ENCODE measurements at places on chromosomes 5 and 9. TPM values are rescaled to one million over a fixed set of nuclear protein-coding genes. Genes with fewer than 3 reads are reported as not detected.

GRCh38 chr5:24477958-24478357, 166.8 kb downstream of the CDH10 start:
- no peak for DNase-seq

GRCh38 chr5:127700237-127700766, 2.9 kb upstream of the CCDC192 start:
- no peak for DNase-seq

DNA sequence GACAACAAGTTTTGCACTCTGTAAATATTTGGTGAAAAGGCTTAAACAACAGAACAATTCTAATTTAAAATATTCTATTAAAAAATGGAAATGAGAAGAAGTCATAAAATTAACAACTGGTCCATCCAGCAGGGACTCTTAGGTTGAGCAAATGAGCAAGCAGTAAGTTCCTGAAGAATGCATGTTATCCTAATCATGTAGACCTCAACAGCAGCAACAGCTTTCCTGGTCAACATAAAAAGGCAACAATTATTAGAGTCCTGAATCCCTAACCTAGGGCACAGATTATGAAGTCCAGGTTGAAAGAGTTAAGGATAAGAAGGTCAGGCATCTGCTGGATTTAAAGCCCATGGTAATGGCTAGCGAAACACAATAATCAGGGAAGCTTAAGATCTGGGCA, 120.9 kb downstream of the SSBP2 start:
- DNase-seq = no peak

DNA sequence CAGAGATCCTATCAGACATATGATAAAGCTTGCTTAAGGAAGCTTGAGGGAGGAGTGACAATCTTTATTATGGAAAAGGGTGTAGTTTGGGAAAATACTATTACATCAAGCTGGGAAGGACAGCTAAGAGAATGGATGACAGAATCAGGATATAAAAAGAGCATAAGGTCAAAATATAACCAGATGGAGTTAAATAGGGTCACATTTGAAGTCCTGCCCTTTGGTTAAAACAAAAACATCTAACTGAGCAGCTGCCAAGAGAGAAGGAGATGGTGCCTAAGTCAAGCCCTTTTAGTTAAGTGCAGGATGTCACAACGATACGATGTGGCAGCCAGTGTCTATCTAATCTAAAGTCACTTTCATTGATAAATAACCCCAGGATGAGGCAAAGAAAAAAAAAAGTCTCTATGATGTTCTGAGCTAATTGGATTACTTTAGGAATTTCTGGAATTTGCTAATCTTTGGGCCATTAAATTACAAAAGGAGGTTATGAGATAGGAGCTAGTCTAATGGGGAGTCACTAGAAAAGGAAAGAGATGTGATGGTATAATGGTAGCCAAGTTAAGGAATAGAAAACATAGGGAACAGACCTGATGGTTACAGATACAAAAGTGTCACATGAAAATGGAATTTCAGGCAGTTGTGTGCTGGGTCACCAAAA, 365.2 kb downstream of the PDE4D start:
- DNase-seq = no peak

GRCh38 chr9:5512658-5513452, 2.5 kb downstream of the PDCD1LG2 start:
- no peak for DNase-seq

DNA sequence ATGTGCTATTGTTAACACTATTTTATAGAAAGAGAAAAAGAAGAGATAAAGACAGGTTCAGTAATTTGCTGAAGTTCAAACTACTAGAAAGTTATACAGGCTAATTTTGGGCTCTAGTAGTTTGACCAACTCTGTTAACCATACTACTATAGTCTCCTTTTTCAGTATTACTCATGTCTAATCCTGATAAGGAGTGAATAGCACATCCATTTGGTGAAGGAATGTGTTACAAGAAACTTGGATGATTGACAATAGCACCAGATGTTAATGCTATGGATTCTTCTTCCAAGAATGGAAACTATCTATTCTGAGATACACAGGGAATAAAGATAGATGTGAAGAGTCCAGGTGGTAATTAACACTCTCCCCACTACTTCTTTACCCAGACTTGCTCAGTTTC, 677.3 kb downstream of the PRELID2 start:
- DNase-seq = no peak

DNA sequence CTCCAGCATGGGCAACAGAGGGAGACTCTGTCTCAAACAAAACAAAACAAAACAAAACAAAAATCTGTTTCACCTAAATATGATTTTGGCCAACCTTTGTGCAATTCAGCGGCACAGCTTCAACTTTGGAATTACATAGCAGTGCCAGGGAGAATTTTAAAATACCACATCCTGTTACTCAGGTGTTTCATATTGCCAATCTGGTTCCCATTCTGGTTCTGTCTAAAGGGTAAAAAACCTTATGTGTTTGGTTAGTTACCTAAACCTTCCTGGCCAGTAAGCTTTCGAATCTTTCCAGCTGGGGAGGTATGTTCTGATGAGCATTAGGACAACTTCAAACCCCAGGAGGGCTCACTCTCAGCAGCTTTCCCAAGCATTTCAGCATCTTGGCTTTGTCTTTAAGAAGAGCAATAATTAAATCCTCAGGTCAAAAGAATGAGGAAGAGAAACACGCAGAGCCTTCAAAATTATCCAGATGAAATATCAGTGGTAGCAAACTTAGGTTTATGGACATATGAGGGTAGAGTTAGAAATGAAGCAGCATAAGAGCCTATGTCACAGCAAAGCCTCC, 2.7 kb downstream of the DAB2 start:
- DNase-seq = no peak

- DNase-seq = no peak
Measured at GRCh38 chr5:84273517-84273883, 111.2 kb downstream of the EDIL3 start.

GRCh38 chr5:165617491-165617890, 2112.1 kb downstream of the MAT2B start:
- DNase-seq = no peak

- peak; percentile 72 for DNase-seq
Measured at GRCh38 chr5:40437452-40437861, 242.3 kb upstream of the PTGER4 start.

GRCh38 chr5:149724130-149724840, 5.8 kb upstream of the PPARGC1B start:
- DNase-seq = peak; percentile 45

DNA sequence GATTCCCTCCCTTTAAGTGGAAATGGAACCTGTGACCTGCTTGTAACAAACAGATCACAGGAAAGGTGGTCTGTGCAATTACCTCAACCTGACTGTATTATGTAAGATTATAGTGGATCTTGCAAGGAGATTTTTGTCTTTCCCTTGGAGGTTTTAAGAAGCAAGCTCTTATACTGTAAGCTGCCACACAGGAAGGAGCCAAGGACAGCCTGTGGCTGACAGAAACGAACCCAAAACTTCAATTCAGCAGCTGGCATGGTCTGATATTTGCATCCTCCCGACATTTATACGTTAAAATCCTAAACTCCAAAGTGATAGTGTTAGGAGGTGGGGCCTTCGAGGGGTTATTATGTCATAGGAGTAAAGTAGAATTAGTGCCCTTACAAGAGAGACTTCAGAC, 711.8 kb upstream of the CTNND2 start:
- no peak for DNase-seq

- no peak for DNase-seq
Measured at GRCh38 chr9:88746029-88746742, 211.2 kb downstream of the NXNL2 start.

- no peak for DNase-seq
Measured at GRCh38 chr5:125410537-125411070, 664.2 kb upstream of the ZNF608 start.

DNA sequence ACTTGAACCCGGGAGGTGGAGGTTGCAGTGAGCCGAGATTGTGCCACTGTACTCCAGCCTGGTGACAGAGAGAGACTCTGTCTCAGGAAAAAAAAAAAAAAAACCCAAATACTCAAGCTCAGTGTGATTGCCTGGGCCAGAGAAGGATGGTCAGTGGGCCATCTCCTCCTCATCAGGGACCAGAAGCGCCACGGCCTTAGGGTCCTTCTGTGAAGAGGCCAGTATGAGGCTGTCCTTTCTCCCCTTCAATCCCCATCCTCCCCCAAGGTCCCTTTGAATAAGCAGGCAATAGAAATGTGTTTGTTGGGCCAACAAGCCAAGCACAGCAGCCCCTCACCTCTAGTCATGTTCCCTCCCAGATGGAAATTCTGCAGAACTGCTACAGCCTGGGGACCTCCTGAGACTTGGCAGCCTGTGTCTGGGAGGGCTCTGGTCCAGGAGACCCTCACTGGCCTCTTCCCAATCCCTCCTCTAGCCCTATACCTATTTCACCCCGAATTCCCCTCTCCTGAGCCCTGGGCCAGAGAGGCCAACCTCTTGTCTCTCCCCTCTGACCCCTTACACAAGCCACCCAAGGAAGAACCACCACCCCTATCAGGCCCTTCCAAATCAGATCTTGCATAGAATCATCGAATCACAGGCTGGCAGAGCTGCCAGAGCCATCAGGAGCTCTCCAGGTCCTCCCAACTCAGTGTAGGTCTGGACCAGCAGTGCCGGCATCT, 1.0 kb downstream of the CSF1R start:
- no peak for DNase-seq

DNA sequence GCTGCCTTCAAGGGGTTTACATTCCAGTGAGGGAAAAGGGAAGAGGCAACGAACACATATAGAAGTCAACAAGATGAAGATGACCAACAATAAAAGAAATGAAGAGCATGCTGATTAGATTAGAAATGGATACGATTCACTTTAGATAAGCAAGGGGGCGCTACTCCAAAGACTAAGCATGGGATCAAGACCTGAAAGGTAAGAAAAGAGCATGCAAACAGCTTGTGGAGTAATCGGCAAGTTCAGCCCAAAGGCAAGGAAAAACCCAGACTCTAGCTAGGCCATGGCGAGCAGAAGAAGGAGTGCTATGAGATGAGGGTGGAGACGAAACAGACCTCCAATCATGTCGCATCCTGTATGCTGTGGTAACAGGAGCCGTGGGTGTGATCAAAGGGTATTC, 124.4 kb downstream of the FANCC start:
- DNase-seq = no peak

GRCh38 chr5:75720882-75721281, 3.6 kb upstream of the POC5 start:
- DNase-seq = no peak

DNA sequence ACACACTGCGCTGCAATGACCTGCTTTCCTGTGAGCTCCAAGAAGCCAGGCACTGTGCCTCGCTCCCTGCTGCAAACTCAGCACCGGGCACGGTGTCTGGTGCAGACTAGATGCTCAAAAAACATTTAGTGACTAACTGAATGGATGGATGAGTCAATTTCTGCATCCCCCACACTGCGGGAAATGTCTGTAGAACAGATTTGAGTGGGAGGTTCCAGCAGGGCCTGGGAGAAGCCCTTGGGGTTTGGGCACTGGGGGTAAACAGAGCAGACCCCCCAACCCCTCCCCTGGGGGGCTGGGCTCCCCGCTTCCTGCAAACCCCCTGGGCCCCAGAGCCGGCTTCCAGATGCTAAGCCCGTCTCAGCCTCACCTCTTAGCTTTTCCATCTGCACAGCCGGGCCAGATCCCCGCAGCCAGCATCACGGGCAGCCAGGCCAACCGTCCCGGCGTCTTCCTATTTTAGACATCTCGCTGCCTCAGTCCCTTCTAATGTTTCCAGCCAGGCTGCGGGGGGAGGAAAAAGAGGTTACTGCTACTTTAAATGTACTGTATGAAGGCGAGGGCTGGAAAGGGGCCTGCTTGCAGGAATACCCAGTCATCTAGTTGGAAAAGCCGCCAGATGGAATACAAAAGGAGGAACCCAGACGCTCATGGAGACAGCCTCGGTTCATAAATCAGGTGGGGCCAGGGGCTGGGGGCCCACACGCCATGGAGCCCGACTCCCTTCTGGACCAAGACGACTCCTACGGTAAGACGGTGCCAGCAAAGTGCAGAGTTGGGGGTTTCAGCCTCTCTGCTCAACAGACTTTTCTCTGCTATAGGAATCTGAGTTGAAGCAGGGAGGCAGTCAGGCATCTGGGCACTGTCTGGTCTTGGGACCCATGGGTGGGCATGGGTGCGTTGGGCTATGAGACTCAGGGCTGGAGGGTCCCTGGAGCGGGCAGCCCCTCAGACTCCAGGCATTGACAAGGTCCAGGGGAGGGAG, 67.1 kb upstream of the GGTA1 start:
- no peak for DNase-seq

GRCh38 chr5:137561608-137562007, 62.5 kb upstream of the SPOCK1 start:
- no peak for DNase-seq

GRCh38 chr9:6641961-6642360, 3.6 kb downstream of the GLDC start:
- no peak for DNase-seq

GRCh38 chr9:89413963-89414638, 83.8 kb downstream of the SEMA4D start:
- no peak for DNase-seq

GRCh38 chr9:12965303-12965702, 190.5 kb downstream of the LURAP1L start:
- no peak for DNase-seq

LAMC3 gene
- total RNA-seq = not detected

C5orf52 gene
- total RNA-seq = not detected

FAM78A gene
- 57.6 TPM for total RNA-seq

ARHGEF39 gene
- total RNA-seq = 1.3 TPM

WDR36 gene
- total RNA-seq = 24.8 TPM

BARX1 gene
- not detected for total RNA-seq

AHRR gene
- 1.4 TPM for total RNA-seq

C9 gene
- not detected for total RNA-seq

KIAA1191 gene
- 75.7 TPM for total RNA-seq

SYNPO gene
- total RNA-seq = 0.48 TPM

MAMDC4 gene
- total RNA-seq = 4.6 TPM

HTR1A gene
- total RNA-seq = not detected

CDH10 gene
- total RNA-seq = not detected

ITK gene
- 186 TPM for total RNA-seq

PCDHAC1 gene
- total RNA-seq = not detected

UAP1L1 gene
- total RNA-seq = 25.8 TPM

OLFM1 gene
- total RNA-seq = not detected

SEMA6A gene
- total RNA-seq = not detected

DNAI1 gene
- total RNA-seq = not detected

TAF11L10 gene
- not detected for total RNA-seq

TSSK1B gene
- total RNA-seq = not detected

C8G gene
- 3.9 TPM for total RNA-seq

C5orf34 gene
- 1.1 TPM for total RNA-seq

CCDC192 gene
- not detected for total RNA-seq

LHX6 gene
- not detected for total RNA-seq

Measured in natural killer cell (primary cell).